Prostate gland (tissue), 2 donors: ENCODE measurements at places on chromosomes 5 and 9. TPM values are rescaled to one million over a fixed set of nuclear protein-coding genes. Genes with fewer than 3 reads are reported as not detected.

DNA sequence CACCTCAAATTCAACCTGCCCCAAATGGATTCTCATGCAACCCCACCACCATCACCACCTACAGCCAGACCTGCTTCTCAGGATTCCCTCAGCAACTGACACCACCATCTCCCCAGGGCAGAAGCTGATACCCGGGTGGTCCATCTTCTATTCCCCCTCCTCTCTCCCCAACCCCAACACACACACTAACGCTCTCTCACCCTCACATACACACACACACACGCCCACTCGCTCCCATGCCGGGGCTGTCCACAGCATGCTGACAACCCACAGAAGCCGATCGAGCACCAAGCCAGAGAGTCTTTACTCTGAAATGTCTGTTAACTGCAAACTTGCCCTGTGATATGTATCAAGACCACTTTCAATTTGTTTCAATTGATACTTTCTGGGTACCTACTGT, 28.4 kb downstream of the B4GALT1 start:
- peaks cover 8% of the 10 kb centered on the region for H3K4me1 ChIP-seq
- H3K36me3 ChIP-seq: no peaks in the 10 kb centered on the region
- no peak overlapping the region for H3K27ac ChIP-seq

GRCh38 chr5:92561411-92561959, 1019.5 kb downstream of the NR2F1-AS1 start:
- H3K4me1 ChIP-seq: no peaks in the 10 kb centered on the region
- H3K27me3 ChIP-seq: no peaks in the 10 kb centered on the region
- H3K4me3 ChIP-seq: no peak overlapping the region
- H3K36me3 ChIP-seq: no peaks in the 10 kb centered on the region
- DNase-seq: no peak

GRCh38 chr5:76733049-76733417, 17.1 kb downstream of the F2R start:
- no peak for DNase-seq
- no peaks in the 10 kb centered on the region for H3K27me3 ChIP-seq
- no peak overlapping the region for H3K27ac ChIP-seq
- no peaks in the 10 kb centered on the region for H3K4me1 ChIP-seq

- no peaks in the 10 kb centered on the region for H3K27me3 ChIP-seq
- no peaks in the 10 kb centered on the region for H3K4me1 ChIP-seq
- no peak overlapping the region for H3K4me3 ChIP-seq
These were observed 147.2 kb downstream of the C9orf50 start for GRCh38 chr9:129473523-129474244.

GRCh38 chr9:96491079-96491879, 41.3 kb downstream of the HABP4 start:
- peaks cover 3% of the 10 kb centered on the region for H3K36me3 ChIP-seq
- no peaks in the 10 kb centered on the region for H3K27me3 ChIP-seq
- H3K4me1 ChIP-seq: no peaks in the 10 kb centered on the region
- peak overlapping the region; percentile 17 for H3K27ac ChIP-seq

Gene KIF12
- total RNA-seq: 21.5 TPM

Gene SOWAHA
- total RNA-seq: 4.1 TPM

Gene SCGB3A2
- not detected for total RNA-seq

DNA sequence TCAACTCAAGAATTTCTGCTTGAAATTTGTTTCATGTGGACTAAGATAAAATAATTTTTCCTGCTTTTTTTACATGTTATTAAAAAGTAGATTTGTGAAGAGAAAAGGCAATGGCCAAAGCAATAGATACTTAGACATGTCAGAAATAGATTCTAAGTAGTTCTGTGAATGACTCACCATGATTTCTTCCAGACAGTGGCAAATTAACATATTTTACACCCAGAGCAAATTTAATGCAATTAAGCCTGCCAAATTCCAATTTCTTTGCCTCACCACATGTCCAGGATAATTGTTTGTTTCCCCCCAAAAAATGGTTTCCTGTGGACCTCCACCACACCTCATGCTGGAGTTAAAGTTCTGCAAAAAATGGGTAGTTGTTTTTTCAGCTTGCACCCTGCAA, 651.4 kb downstream of the CETN3 start:
- no peak overlapping the region for H3K4me3 ChIP-seq
- no peak for DNase-seq
- no peaks in the 10 kb centered on the region for H3K36me3 ChIP-seq
- no peak overlapping the region for H3K27ac ChIP-seq
- no peaks in the 10 kb centered on the region for H3K27me3 ChIP-seq

Gene FOXB2
- not detected for total RNA-seq

Gene OBP2B
- 35.2 TPM for total RNA-seq

Gene SMIM27
- 8.3 TPM for total RNA-seq

Gene SLC9A3
- total RNA-seq: 5.3 TPM

DNA sequence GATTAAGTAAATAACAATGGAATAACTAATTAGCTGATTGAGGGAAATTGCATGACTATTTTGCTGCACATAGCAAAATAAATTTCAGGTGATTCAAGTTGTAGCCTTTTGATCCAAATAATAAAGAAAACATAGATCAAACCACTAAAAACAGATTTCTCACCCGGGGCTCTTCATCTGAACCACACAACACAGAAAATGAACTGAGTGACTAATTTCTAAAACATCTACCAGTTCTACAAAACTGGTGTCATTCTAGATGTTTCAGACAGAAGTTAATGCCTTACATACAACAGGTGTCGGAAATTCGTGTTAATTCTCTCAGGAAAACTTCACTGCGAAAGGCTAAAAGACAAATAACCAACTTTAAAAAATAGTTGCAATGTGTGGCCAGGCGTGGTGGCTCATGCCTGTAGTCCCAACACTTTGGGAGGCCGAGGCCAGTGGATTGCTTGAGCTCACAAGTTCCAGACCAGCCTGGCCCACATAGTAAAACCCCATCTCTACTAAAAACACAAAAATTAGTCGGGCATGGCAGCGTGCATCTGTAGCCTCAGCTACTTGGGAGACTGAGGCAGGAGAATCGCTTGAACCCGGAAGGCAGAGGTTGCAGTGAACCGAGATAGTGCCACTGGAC, 6.9 kb downstream of the PROP1 start:
- no peak overlapping the region for H3K27ac ChIP-seq
- no peak overlapping the region for H3K4me3 ChIP-seq
- H3K36me3 ChIP-seq: no peaks in the 10 kb centered on the region
- DNase-seq: no peak

Gene ENC1
- total RNA-seq: 78.1 TPM

Gene NRG2
- total RNA-seq: 11.1 TPM

- no peaks in the 10 kb centered on the region for H3K36me3 ChIP-seq
- no peaks in the 10 kb centered on the region for H3K27me3 ChIP-seq
- no peak overlapping the region for H3K4me3 ChIP-seq
These were observed 17.6 kb upstream of the MYO10 start for GRCh38 chr5:16953729-16954128.

- H3K4me3 ChIP-seq: no peak overlapping the region
- DNase-seq: no peak
- no peaks in the 10 kb centered on the region for H3K4me1 ChIP-seq
- no peaks in the 10 kb centered on the region for H3K36me3 ChIP-seq
- no peaks in the 10 kb centered on the region for H3K27me3 ChIP-seq
- H3K27ac ChIP-seq: no peak overlapping the region
These were observed 1467.6 kb upstream of the NUDT12 start for GRCh38 chr5:105030153-105030552.

Gene CLPTM1L
- total RNA-seq: 105 TPM

- no peaks in the 10 kb centered on the region for H3K4me1 ChIP-seq
- H3K4me3 ChIP-seq: no peak overlapping the region
- DNase-seq: no peak
- H3K27ac ChIP-seq: no peak overlapping the region
- H3K36me3 ChIP-seq: no peaks in the 10 kb centered on the region
These were observed 81.6 kb downstream of the TLE1 start for GRCh38 chr9:81607593-81608288.

Gene FSTL4
- 4.5 TPM for total RNA-seq

DNA sequence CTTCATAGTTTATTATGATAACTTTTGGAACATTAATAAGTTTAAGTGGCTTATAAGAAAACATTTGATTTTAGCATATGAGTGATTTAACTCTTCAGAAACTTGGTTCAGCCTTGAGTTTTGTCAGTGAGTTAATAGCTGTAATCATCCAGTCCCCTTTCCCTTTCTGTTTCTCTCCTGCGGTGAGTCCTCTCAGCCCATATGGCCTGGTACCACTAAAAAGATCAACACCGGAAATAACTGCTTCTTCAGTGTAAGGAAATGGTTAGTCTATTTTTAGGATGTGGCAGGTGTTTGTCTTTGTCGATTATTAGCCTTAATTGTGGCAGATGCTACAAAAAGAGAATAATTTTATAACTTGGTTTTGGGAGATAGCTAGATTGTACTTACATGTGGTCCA, 120.2 kb upstream of the GRHPR start:
- H3K27me3 ChIP-seq: no peaks in the 10 kb centered on the region
- no peak overlapping the region for H3K4me3 ChIP-seq
- H3K36me3 ChIP-seq: no peaks in the 10 kb centered on the region
- DNase-seq: no peak
